Inflammatory macrophage treated with lipopolysaccharide for 4 hours (primary cell): ENCODE measurements at places on chromosomes 3 and 15.

GRCh38 chr3:162507397-162507796 lies 1010.8 kb downstream of the OTOL1 start:
- DNase-seq, result no peak

DNA sequence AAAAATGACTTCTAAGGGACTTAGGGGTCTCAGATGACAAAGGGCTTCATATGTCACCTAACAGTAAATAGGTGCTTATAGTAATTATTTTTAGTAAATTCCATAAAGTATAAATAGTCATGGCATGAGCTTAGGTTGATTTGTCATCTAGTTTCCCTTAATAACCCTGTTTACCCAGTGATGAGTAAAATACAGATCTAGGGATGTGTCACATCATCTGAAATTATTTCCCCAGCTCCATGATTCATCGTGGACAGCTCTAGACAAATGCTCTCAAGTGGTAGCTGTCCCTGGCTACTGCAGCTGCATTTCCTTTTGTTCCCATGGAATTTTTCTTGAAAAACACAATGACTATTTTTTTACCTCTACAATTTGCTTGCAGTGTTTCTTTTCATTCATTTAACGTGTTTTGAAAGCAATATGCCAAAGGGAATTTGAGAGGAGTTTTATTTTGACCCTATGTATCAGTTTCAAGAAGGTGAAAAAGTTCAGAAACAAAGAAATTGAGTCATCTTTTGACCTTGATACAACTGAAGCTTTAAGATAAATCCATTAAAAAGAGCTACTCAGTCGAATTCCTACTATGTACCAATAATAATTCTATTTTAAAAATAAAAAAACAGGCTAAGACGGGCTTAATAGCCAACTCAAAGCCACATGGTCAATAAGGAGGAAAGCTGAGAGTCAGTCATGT lies 241.6 kb downstream of the KCNMB2 start:
- no peak for DNase-seq

DNA sequence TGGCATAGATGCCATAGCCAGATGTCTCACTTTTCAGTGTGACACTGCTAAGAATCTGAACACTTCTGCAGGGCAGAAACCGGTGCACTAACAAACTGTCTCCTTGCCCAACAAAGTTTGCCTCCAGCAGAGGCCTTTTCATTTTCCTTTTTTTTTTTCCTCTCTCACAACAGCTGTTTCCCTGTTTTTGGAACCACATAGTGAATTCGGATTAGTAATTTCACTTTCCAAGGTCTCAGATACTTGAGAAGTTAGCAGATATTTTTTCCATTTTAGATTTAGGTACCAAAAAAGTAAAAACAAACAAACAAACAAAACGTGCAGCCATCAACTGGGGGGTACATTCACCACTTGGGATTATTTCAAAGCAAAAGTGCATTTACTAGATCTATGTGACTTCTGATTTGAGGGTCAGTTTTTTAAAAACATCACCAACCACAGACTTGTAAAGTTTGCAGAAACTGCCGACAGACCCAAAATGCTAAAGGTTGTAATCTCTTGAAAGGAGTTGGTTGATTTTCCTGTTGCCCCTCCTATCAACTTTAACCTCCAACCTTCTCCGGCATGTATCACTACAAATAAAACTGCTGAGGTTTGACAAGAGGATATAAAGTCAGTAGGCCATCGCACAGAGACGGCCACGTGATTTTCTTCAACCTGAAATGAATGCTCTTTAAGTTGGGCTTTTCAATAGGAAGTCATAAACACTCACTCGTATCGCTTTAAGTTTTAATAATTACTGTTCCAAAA lies 169.1 kb downstream of the CDIN1 start:
- no peak for DNase-seq

- DNase-seq, result no peak
These were observed 17.2 kb upstream of the ABHD10 start for GRCh38 chr3:111961461-111962164.

GRCh38 chr3:151630938-151631441 lies 102.7 kb upstream of the AADACL2 start:
- peak; percentile 67 for DNase-seq

DNA sequence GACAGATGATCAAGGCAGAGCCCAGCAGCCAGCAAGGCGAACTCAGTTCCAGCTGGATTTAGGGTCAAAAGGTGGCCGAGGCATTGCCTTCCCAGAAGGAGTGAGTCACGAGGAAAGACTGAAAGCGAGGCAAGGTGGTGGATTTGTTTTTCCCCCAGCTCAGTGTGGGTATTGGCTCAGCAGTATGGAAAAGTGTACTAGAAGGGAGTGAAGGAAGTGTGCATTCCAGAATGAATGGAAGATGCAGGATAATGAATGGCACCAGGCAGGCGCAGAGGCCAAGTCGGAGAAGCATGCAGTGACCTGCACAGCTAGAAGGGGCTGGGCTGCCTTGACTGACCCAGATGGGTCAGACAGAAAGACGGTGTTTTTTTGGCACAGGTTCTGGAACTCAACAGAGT lies 46.3 kb downstream of the FOXP1 start:
- no peak for DNase-seq

DNA sequence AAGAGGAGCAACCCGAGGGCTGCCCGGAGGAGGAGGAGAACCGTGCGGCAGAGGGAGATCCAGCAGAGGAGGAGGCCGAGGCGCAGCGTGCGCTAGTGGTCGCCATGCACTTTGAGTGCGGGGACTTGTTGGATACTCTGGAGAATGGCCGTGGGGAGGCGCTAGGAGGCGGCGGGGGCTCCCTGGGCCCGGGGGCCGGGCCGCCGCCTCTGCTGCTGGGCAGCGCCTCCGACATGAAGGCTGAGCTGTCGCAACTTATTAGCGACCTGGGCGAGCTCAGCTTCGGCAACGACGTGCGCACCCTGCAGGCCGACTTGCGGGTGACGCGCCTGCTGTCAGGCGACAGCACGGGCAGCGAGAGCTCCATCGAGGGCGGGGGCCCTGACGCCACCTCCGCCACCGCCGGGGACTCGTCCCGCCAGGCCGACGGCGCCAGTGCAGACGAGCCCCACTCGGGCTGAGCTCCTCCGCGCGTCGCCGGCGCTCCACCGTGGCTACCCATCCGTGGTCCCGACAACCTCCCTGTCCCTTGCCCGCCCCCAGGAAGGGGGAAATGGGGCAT lies 2.0 kb downstream of the FAM43A start:
- peak; percentile 77 for DNase-seq

DNA sequence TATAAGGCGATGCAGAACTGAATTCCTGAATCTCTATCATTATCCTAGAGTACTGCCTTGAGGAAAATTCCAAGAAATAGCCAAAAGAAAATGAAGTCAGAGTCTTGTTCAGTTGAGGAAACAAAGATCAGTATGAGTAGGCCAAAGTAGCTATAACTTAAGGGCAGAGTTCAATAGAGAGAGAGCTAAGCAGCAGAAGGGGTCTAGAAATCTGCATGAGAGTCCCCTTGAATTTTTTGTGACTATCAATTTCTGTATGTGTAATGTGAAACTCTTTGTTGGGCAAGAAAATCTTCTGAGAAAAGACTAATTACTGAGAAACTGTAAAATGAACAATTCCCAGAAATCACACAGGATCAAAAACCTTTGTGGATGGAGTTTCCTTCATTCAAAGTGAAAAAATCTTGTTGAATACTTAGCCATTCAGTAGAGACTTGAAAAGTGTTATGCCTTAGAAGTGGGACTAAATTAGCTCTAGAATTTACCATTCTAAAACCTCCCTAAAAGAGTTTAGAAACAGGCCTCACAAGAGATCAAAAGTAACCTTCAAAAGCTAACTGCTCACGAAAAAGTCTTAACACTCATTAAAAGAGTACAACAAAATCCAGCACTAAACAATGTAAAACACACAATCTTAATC lies 43.1 kb upstream of the FNDC3B start:
- DNase-seq, result no peak

GRCh38 chr3:115667738-115668065 lies 44.4 kb downstream of the GAP43 start:
- DNase-seq, result no peak

- no peak for DNase-seq
These were observed 89.0 kb upstream of the SLC4A7 start for GRCh38 chr3:27573138-27573537.

- DNase-seq, result no peak
These were observed 215.3 kb upstream of the SEMA6D start for GRCh38 chr15:47502041-47502440.

- DNase-seq, result no peak
These were observed 1.7 kb upstream of the SNRPA1 start for GRCh38 chr15:101296418-101297405.

GRCh38 chr3:151096716-151097115 lies 11.3 kb downstream of the MED12L start:
- no peak for DNase-seq

DNA sequence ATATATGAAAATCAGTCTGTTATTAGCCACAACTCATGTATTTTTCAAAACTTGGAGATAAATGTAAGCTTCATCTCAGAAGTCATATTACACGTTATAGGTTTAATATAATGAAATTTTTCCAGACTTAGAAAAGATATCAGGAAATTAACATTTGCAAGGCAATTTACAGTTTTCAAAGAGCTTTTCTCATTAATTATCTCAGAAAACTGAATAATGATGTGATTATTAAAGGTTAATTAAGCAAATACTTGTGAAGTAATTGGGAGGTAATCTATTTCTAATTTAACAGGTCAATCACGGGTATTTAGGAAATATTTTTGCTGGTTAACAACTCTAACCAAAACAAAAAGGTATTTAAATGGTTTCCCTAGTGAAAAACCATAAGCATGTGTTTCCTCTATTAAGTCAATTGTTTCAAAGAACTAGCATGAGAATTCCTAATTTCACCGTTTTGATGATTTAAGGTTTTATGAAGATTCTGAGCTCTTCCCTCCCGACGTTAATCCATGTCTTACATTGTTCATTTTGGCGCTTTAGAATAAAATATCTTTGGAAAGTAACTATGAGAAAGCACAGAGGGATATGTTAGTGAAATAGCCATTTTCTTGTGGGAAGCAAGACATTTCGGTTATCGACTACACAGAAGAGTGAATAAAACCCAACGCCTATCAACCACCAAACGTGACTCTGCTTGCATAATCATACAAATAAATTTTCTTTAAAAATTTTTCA lies 1.5 kb upstream of the NEO1 start:
- DNase-seq, result no peak
